ENCODE measurements at places on chromosomes 13 and 19.

GRCh38 chr19:35898499-35898809 lies 1.9 kb downstream of the NFKBID start:
- no peak for DNase-seq

- DNase-seq = no peak
Observed at GRCh38 chr13:71610876-71611275, 256.1 kb downstream of the DACH1 start.

DNA sequence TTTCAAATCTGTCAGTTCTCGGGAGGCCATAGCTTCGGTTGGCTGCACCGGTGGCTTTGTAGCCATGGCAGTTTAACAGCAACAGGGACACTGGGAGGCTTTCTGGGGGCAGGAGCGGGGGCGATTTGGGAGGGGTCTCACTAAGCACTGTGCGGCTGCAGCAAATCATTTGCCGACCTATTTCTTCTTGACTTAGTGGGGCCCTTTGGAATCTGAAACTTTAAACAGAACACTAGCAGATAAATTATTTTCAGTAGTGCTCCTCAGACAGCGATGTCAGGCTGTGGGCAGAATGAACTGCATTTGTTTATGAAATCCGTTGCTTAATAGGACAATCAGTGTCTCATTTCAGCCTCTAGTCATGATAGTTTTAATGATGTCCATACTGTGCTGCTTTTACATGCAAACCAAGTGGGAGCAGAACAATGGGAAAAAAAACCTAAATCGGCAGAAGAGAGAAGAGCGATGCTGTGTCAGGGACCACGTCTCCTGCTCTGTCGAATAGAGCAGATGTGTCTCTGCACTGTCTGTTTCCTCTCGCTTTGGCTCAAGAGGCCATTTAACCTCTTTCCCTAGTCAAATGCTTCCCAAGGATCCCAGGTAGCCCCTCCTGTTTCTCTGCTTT lies 211.9 kb downstream of the OLFM4 start:
- DNase-seq = no peak

GRCh38 chr13:42380420-42381164 lies 108.6 kb downstream of the AKAP11 start:
- no peak for DNase-seq

DNA sequence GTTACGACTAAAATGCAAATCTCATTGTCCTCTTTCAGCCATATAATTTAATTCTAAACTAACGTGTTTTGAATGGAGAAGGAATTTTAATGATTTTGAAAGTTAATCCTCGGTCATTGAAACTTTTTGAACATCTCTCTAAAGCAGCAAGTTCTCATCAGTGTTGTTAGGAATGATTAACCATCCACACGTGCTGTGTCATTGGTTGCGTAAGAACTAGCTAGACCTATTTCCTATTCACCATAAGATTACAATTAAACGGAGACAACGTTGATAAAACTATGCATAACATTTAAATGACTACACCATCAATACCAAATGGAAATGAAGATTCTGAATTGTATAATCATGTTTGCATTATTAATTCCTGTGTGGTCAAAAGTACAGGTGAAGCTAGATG lies 155.6 kb upstream of the IRS2 start:
- no peak for DNase-seq

GRCh38 chr13:75390229-75390628 lies 91.7 kb downstream of the TBC1D4 start:
- no peak for DNase-seq

DNA sequence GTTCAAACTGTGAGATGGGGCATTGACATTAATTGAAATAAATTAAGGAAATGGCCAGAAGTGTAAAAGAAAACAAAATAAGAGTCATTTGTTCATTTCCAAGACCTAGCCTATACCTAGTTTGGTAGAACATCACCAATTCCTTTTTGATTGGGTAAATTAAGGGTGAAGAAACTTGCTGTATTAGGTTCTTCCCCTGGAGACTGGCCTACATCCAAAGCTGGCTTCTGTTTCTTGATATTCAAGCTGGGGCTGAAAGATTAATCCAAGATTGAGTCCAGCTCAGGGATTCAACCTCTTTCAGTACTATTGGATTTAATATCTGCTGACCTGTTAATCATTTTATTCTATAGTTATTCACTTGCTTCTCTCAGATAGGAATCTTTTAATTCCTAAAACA lies 183.2 kb downstream of the GPC6 start:
- DNase-seq = no peak

GRCh38 chr19:1851654-1852580 lies 3.6 kb upstream of the REXO1 start:
- DNase-seq = no peak

DNA sequence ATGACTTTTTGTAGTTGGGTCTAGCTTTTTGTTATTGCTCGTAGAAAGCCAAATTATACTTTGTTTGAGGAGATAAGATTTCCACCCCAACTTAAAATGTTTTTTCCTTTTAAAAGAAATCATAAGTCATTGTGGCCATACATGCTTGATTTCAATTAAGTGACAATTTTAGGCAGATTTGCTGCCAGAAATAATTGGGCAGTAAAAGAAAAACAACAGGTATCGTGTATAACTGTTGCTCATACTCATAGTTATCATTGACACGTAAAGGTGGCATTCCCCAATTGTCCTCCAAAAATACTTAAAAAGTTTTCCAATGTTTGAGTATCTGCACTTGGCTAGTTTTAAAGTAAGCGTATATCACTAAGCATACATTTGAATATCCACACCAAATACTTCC lies 313.0 kb downstream of the TEX29 start:
- no peak for DNase-seq

- DNase-seq = no peak
Observed at GRCh38 chr19:10639836-10640235, 14.3 kb upstream of the ILF3 start.

- no peak for DNase-seq
Observed at GRCh38 chr13:71457645-71458044, 409.4 kb downstream of the DACH1 start.

GRCh38 chr13:108060111-108060510 lies 155.2 kb downstream of the LIG4 start:
- DNase-seq = no peak

DNA sequence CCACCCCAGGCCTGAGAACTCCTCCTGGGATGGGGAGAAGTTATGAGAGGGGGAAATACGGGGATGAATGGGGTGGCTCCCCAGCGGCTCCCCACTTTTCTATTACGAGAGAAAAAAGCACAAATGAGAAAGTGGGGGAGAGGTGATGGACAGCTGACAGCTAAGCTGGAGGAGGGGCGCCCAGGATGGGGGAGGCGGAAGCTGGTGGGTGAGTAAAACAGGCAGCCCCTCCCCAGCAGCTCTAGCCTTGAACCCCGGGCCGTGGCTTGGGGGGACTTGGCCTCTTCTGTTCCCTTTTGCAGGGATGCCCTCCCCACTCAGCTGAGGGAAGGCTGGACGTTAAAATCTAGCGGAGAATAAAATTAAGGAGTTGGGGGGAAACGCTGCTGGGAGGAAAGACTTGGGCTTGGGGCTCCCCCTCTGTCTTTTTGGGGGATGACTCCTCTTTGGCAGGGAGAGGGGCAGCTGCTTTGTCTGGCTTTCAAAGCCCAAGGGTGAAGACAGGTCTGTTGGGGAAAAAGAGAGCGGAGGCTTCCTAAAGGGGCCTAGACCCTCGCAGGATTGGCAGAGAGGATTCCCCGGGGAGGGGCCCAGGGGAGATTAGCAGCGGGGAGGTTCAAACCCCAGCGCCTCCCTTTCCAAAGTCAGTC lies 1.4 kb upstream of the SAMD1 start:
- DNase-seq = no peak
